CD8-positive, alpha-beta memory T cell (primary cell): ENCODE measurements at places on chromosomes 12 and 14.

DNA sequence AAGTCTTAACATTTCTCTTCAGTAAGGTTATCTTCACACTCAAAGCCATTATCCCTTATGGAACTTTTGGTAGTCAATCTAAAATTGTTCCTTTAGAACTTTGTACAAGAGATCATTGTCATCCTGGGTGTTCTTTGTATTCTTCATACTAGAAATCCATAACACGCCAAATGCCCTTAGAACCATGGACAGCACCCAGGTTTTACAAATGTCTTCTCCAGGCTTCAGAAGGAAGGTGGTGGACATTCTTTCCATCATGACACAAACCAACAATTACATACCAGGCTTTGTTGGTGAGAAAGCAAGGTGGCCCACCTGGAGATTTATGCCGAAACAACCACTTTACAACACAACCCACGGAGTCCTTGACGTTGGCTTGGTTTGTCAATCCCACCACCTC is 365.6 kb upstream of the TBX3 start:
- no peak overlapping the region for H3K27ac ChIP-seq
- H3K4me3 ChIP-seq: no peak overlapping the region
- DNase-seq: no peak
- no peaks in the 10 kb centered on the region for H3K4me1 ChIP-seq

- H3K4me3 ChIP-seq: no peak overlapping the region
- no peaks in the 10 kb centered on the region for H3K27me3 ChIP-seq
- no peak overlapping the region for H3K27ac ChIP-seq
- no peaks in the 10 kb centered on the region for H3K4me1 ChIP-seq
- H3K36me3 ChIP-seq: no peaks in the 10 kb centered on the region
- DNase-seq: no peak
Observed at GRCh38 chr12:6057700-6058099, 66.8 kb downstream of the VWF start.

DNA sequence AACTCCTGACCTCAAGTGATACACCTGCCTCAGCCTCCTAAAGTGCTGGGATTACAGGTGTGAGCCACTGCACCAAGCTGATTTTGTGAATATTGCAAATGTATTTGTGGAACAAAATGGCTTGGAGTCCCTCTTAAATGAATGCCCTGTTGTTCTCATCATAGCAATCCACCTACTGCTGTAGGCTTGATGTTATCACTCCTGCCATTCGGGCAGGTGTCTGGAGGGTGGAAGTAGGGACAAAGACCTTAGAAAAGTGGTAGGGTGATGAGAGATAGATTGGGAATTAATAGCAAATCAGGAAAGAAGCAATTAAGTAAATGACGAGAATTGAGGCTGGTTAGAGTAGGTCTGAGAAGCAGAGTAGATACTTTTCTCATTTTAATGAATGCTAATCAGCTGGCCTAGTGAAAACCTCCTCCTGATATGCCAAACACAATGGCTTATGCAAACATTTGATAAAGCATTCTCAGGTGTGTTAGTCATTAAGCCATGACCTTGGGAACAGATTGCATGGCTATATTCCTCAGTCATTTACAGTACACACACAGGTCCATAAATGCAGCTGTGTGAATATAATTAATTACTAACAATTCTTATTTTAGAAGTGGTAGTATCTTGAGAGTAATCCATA is 60.5 kb upstream of the USP44 start:
- H3K27ac ChIP-seq: no peak overlapping the region
- DNase-seq: no peak
- H3K36me3 ChIP-seq: no peaks in the 10 kb centered on the region
- no peaks in the 10 kb centered on the region for H3K4me1 ChIP-seq
- peaks cover 3% of the 10 kb centered on the region for H3K27me3 ChIP-seq
- H3K4me3 ChIP-seq: no peak overlapping the region

- no peak overlapping the region for H3K4me3 ChIP-seq
- H3K27ac ChIP-seq: no peak overlapping the region
- no peaks in the 10 kb centered on the region for H3K27me3 ChIP-seq
- H3K36me3 ChIP-seq: peaks cover 22% of the 10 kb centered on the region
Observed at GRCh38 chr12:120062976-120063579, 53.5 kb downstream of the RAB35 start.

GRCh38 chr12:2282318-2282717 is 229.5 kb downstream of the CACNA1C start:
- H3K36me3 ChIP-seq: no peaks in the 10 kb centered on the region
- H3K27ac ChIP-seq: no peak overlapping the region
- no peaks in the 10 kb centered on the region for H3K4me1 ChIP-seq
- H3K27me3 ChIP-seq: peaks cover 4% of the 10 kb centered on the region
- no peak overlapping the region for H3K4me3 ChIP-seq

- no peaks in the 10 kb centered on the region for H3K27me3 ChIP-seq
- H3K27ac ChIP-seq: no peak overlapping the region
- DNase-seq: no peak
- no peak overlapping the region for H3K4me3 ChIP-seq
- H3K36me3 ChIP-seq: no peaks in the 10 kb centered on the region
Observed at GRCh38 chr12:108685469-108686260, 45.7 kb downstream of the CORO1C start.

DNA sequence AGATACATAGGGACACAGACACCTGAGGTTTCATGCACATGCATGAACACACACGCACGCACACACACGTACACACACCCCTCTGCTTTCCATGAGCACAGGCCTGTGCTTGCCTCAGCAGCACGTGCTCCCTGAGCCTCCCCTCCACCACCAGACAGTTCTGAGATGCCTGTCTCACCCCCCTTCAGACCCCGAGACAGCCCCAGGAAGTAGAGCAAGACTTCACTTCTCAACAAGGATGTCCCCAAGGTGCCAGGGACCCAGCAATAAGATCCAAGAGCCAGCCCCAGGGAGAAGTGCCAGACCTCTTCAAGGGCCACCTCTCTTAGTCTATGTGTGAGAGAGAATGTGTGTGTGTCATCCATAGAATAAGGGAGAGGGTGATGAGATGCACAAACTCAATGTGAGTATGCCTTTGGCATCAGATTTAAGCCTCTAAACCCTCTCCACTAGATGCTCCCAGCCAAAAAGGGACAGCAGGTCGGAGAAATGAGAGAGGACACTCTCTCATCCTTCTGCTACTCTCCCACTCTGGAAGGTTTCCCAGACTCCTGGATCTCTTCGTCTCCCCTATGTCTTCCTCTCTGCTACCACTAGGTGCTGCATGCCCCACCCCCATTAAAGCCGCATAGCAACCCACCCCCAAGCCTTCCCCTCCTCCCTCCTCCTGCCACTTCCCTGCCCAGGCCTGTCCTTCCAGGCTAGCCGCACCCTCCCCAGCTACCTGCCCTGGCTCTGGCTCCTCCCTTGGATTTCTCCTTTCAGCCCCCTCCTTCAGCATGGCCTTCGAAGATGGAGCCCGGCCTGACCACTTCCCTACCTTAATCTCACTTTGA is 7.7 kb downstream of the RARG start:
- DNase-seq: no peak
- H3K36me3 ChIP-seq: no peaks in the 10 kb centered on the region
- H3K27me3 ChIP-seq: no peaks in the 10 kb centered on the region
- H3K4me3 ChIP-seq: peak overlapping the region; percentile 10
- H3K4me1 ChIP-seq: peaks cover 41% of the 10 kb centered on the region

DNA sequence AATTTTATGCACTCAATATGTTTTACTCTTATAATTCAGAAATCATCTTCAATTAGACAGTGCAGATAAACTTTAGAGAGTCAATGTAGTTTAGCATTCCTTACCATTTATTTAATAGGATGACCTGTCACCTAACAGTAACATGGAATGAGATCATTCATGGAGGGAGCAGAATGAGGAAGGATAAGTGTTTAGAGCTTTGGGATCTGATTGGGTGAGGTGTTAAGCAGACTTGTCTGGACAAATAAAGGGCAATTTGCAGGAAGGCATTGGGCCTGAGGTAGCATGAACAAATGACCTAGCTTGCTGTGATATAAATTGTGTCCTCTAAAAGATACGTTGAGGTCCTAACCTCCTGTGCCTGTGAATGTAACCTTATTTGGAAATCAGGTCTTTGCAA is 187.4 kb downstream of the C12orf42 start:
- no peaks in the 10 kb centered on the region for H3K36me3 ChIP-seq
- no peak overlapping the region for H3K27ac ChIP-seq
- DNase-seq: no peak
- H3K4me1 ChIP-seq: no peaks in the 10 kb centered on the region

GRCh38 chr12:1273051-1273450 is 282.0 kb downstream of the ERC1 start:
- no peaks in the 10 kb centered on the region for H3K4me1 ChIP-seq
- no peak for DNase-seq

- H3K4me3 ChIP-seq: no peak overlapping the region
- no peaks in the 10 kb centered on the region for H3K36me3 ChIP-seq
- H3K27me3 ChIP-seq: no peaks in the 10 kb centered on the region
- DNase-seq: no peak
Observed at GRCh38 chr14:69980457-69981425, 101.5 kb downstream of the SMOC1 start.

DNA sequence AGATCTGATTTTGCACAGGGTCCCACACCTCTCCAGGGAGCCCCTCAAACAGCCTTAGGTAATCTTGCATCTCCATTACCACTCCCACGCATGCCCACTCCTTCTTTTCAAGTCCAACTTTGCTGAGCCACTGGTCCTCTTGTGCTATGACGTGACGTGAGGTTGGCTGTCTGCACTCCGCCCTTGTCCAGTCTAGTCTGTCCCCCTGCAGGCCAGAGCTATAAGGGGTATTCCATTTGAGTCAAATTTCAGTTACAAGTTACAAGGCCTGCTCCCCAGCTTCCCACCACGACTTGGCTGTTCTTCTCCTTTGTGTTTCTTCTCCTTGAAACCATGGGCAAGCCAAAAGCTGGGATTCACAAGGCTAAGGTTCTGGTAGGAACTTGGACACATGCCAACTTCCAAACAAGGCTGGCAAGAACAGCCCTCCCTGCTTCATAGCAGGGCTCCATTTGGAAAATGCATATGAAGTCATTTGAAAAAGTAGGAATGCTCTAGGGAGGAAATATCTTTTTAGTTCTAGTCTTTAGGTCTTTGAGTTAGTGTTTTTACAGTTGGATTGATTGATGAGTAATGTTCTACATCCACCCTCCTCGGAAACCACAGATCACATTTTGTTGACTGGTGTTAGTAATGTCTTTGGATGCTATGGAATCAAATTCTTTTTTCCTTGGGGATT is 49.1 kb downstream of the KCNA1 start:
- no peaks in the 10 kb centered on the region for H3K27me3 ChIP-seq
- H3K4me1 ChIP-seq: no peaks in the 10 kb centered on the region
- no peak overlapping the region for H3K27ac ChIP-seq
- no peak overlapping the region for H3K4me3 ChIP-seq
- no peaks in the 10 kb centered on the region for H3K36me3 ChIP-seq
- DNase-seq: no peak

GRCh38 chr12:111842556-111843396 is 748 bp downstream of the MAPKAPK5 start:
- H3K4me3 ChIP-seq: peak overlapping the region; percentile 63
- peak overlapping the region; percentile 88 for H3K27ac ChIP-seq
- H3K27me3 ChIP-seq: no peaks in the 10 kb centered on the region
- no peak for DNase-seq

- H3K36me3 ChIP-seq: no peaks in the 10 kb centered on the region
- no peak overlapping the region for H3K27ac ChIP-seq
- H3K27me3 ChIP-seq: no peaks in the 10 kb centered on the region
- H3K4me3 ChIP-seq: no peak overlapping the region
- DNase-seq: no peak
Observed at GRCh38 chr12:56413392-56413791, 35.8 kb downstream of the TIMELESS start.

- no peak overlapping the region for H3K4me3 ChIP-seq
- no peaks in the 10 kb centered on the region for H3K27me3 ChIP-seq
- H3K4me1 ChIP-seq: no peaks in the 10 kb centered on the region
Observed at GRCh38 chr12:112046003-112046402, 32.8 kb downstream of the ERP29 start.

DNA sequence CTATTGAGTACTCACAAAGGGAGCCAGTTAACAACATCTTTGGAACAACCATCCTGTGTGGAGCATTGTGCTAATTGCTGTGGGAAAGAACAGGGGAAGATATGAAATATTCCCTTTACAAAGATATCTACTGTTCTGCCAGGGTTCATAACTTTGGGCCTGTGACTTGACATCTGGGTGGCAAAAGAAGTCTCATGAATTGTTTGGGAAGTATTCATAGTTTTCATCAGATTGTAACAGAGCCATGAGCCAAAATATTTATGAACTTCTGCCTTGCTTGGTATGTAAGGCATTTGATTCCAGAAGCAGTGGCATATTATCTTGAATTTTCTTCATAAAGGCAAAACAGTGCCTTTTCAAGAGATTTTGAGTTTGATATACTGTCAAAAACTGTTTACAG is 816.2 kb downstream of the DIO2 start:
- H3K27ac ChIP-seq: no peak overlapping the region
- no peaks in the 10 kb centered on the region for H3K36me3 ChIP-seq
- H3K27me3 ChIP-seq: no peaks in the 10 kb centered on the region
- H3K4me1 ChIP-seq: no peaks in the 10 kb centered on the region
- H3K4me3 ChIP-seq: no peak overlapping the region

DNA sequence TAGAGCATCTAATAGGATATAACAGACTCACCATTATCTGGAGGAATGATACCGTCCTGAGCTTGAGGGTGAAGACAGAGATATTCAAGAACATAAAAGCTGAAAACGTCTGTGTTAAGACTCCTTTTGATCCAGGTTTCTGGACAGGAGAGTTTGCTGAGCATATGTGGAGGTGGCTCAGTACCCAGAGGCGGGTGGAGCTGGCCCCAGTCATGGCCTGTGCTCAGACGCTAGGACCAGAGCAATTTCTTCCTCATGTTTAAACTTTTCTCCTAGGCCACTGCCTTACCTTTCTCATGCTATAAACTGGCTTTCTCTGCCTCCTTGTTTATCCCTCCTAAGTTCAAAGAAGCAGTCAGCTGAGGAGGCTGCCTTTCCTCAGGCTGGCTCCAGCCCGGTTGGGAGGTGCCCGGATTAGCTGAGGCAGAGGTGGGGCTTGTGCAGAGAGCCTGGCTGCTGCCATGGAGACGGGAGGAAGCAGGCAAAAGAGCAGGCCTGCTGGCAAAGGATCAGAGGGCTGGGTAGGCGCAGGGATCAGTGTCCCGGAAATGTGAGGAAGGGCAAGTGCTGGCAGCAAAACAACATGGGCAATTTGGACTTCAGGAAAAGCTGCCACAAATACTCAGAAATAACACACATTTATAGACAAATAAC is 13.7 kb downstream of the COA8 start:
- no peak overlapping the region for H3K27ac ChIP-seq
- no peaks in the 10 kb centered on the region for H3K27me3 ChIP-seq
- no peak overlapping the region for H3K4me3 ChIP-seq
- peaks cover 16% of the 10 kb centered on the region for H3K36me3 ChIP-seq

DNA sequence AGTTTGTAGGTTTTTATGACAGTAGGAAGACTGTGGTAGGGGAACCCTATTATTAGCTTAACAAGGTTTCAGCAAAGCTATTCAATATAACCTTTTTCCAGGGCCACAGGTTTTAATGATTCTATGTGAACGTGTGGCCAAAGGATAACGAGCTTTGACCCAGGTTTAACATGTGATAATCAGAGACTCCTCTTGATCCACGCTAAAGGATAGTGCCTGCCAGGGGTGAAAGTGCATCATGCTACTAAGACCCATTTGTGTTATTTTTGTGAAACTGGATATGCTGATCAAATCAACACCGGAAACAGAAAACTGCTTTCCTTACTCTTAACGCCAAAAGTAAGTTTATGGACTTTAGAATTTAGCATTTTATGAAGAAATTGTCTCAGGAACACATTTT is 909 bp upstream of the TAOK3 start:
- no peaks in the 10 kb centered on the region for H3K27me3 ChIP-seq
- no peak for DNase-seq
- H3K4me3 ChIP-seq: peak overlapping the region; percentile 90
- H3K36me3 ChIP-seq: no peaks in the 10 kb centered on the region
- peak overlapping the region; percentile 74 for H3K27ac ChIP-seq
- H3K4me1 ChIP-seq: peaks cover 44% of the 10 kb centered on the region
